IPS DF 19.7 (cell line): ENCODE measurements at places on chromosomes 4 and X.

- no peak for DNase-seq
These were observed 12.8 kb downstream of the AIMP1 start for GRCh38 chr4:106329041-106329618.

GRCh38 chr4:152374153-152374552 lies 161.7 kb downstream of the FBXW7 start:
- no peak for DNase-seq

DNA sequence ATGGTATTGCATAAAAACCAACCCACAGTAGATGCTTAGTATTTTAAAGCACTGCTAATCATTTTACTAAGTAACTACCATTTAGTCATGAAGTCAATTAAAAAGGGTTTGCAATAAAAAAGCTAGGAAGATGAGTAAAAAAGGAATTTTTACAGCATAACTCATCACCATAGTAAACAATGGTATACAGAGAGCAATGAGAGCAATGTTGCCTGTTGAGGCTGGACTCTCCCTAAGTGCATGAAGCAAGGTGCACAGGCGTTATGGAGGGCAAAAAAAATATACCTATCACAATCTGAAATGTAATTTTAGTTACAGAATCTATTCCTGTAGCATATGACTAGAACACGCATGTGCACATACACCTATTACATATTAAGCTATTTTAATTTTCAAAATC lies 129.6 kb upstream of the BMP3 start:
- DNase-seq, result no peak

- no peak for DNase-seq
These were observed 17.9 kb upstream of the PDE5A start for GRCh38 chr4:119646347-119647071.

GRCh38 chr4:48564151-48564550 lies 74.1 kb downstream of the ZAR1 start:
- no peak for DNase-seq

- DNase-seq, result no peak
These were observed 10.0 kb downstream of the ZFYVE28 start for GRCh38 chr4:2408401-2408958.

DNA sequence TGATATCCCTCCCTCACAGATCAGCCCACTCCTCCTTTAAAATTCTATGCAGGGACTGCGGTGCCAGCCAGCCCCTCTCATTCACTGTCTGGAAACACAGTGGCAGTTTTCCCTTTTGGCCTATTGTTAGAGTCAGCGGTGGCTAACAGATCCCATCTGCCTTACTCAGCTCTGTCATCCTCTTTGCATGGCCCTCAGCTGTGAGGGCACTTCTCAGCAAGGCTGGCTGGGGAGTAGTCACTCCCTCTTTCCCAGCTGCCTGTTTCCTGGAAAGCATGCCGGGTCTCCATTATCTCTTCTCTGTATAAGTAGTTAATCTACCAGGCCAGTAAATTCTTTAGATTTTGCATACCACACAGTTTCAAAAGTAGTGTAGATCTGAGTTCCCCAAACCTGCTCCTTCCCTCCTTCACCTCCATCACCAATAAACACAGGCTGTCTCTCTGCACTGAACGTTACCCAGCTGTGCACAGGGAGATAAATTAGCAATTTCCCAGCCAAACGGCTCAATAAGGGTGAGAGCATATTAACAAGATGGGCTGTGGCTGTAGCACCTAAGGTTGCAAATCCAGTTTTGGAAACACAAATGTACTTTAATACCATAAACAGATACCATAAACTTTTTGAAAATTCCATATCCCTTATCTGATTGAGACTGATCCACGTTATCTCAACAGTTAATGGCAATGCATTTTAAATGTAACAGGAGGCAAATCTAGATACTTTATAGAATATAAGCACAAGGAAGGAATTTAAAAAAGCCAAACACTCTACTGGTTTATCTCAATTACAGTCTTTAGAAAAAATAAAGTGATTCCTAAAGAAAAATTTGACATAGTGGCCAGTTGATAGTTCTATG lies 229.3 kb downstream of the ANKRD50 start:
- no peak for DNase-seq

DNA sequence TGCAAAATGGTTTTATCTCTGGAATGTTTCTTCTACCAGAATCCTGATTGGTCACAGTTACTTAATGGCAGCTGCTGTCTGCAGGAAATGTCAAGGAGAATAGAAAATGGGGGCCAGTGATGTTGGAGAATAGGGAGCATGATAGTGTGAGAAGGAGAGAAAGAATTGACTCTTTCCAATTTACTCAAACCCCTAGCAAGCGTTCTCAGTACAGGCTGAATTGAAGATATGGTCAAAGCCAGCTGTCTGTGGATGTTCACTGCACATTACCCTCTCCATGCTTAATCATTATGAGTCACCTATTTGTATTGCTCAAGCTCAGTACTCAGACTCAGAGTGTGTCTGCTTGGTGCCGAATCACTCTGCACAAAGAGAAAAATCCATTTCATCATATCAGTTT lies 57.8 kb upstream of the FAM47B start:
- DNase-seq, result no peak

DNA sequence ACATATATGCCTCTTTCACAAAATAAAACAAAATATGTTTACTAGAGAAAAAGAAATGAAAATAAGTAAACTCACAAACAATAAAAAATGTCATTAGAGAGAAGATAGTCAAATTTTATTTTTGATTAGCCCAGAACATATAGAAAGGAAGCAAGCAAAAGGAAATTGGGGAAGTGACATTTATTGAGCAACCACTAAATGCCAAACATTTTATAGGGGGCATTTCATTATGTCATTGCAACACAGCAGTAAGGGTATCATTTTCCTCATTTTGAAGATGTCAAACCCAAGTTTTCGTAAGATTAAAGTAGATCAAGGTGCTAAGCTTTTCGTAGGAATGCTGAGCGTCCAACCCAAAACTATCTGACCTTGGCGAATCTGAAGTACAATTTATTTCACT lies 1331.5 kb upstream of the PABPC4L start:
- no peak for DNase-seq

GRCh38 chr4:155819066-155819465 lies 47.0 kb downstream of the ASIC5 start:
- DNase-seq, result no peak

DNA sequence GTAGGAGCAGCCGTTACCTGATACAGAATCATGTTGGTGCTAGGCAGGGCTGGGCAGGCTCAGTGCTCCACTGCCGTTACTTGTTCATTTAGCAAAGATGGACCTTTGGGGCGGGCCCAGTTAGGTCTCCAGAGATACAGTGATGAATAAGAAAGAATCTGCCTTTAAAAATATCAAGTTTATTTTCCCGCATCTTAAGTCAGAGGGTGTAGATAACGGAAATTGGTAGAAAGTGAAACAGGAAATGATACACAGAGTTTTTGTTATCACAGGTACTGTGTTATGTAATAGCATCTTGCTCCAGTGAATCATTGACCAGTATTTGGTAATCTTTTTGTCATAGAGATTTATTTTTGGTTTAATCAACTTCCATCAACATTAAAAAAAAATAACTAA lies 5.5 kb downstream of the TMEM131L start:
- no peak for DNase-seq

GRCh38 chrX:32530802-32531403 lies 680.4 kb downstream of the DMD start:
- DNase-seq, result no peak

- DNase-seq, result no peak
These were observed 549.8 kb upstream of the PRKX start for GRCh38 chrX:4263030-4263803.
